Left cardiac atrium (tissue), 4 donors: ENCODE measurements at places on chromosomes 1 and 21. TPM values are rescaled to one million over a fixed set of nuclear protein-coding genes. Genes with fewer than 3 reads are reported as not detected.

- DNase-seq, result no peak
These were observed 839.1 kb upstream of the ADGRL2 start for GRCh38 chr1:80961464-80962190.

Gene CDC20
- total RNA-seq, result 1.4 TPM

- DNase-seq, result no peak
These were observed 51.8 kb upstream of the H6PD start for GRCh38 chr1:9182784-9183257.

Gene MYOC
- 7.4 TPM for total RNA-seq
